ENCODE measurements at places on chromosomes 7 and 10.

DNA sequence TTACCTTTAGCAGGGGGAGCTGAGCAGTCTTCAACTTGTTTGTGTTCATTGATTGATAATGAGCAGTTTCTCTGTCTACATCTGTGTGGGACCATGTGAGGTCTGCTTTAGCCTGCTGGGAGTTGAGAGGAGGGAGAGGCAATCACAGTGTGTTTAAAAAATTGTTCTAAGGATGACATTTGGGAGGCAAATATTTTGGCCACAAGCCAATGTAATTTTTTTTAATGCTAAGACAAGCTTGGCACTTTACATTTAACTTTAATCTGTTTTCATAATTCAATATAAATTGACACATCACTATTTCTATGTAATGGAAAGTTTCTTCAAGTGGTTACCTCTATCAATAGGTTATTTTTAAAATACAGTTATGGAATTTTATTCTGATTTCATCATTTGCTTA, 55.9 kb upstream of the SEMA3A start:
- DNase-seq = no peak

DNA sequence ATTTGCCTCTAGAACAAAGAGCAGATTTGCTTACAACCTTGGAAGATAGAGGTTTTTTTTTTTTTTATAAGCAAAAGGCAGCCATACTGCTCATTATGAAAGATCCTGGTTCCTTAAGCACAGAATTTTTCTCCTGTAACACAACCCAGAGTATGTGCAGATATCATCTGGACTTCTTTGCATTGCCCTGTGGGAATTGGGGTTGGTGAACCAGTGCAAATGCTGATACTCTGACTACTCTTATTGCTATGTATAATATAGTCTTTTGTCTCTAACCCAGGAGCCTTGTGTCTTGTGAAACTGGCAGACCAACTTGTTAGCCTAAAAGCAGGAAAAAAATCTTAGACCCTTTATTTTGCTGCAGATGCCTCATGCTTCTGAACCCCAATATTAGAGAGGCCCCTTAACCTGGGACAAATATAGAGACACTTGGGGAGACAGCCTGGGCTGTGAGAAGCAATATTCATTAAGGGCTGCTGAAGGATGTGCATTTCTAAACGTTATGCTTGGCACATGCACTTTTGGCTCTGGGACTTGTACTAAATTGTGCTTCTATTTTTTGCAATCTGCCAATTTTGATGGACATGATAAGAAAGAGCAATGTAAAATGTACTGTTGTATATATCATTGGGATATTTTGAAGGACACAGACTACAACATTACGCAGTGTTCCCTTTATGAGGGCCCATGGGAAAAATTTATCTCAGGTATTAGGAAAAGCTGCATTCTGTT, 78.9 kb downstream of the ANLN start:
- DNase-seq = no peak

GRCh38 chr10:30893208-30893607, 138.5 kb downstream of the ZNF438 start:
- DNase-seq = no peak

DNA sequence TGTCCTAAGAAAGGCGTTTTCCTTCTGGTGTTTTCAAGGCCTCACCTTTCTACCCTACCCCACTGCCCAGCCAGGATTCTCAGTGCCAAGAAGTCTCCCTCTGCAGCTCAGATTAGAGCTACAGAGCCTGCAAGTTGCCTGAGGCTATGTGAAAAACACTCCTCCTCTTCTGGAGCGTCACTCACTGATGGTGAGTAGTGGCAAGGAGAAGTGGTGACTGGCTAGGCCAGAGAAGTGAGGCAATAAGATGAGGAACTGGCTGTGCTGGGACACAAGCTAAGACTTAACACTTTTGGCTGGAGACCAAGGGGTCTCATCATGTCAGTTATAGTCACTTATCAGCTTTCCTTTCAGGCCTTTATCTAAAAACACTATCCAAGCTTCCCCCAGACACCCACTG, 86.7 kb upstream of the PRKAR2B start:
- no peak for DNase-seq

- no peak for DNase-seq
Observed at GRCh38 chr7:112056409-112056808, 149.8 kb downstream of the DOCK4 start.

GRCh38 chr7:17988141-17988540, 39.5 kb downstream of the PRPS1L1 start:
- DNase-seq = no peak

GRCh38 chr7:31692451-31692850, 5.4 kb downstream of the PPP1R17 start:
- no peak for DNase-seq

GRCh38 chr7:117772421-117772820, 100.8 kb downstream of the CTTNBP2 start:
- no peak for DNase-seq

DNA sequence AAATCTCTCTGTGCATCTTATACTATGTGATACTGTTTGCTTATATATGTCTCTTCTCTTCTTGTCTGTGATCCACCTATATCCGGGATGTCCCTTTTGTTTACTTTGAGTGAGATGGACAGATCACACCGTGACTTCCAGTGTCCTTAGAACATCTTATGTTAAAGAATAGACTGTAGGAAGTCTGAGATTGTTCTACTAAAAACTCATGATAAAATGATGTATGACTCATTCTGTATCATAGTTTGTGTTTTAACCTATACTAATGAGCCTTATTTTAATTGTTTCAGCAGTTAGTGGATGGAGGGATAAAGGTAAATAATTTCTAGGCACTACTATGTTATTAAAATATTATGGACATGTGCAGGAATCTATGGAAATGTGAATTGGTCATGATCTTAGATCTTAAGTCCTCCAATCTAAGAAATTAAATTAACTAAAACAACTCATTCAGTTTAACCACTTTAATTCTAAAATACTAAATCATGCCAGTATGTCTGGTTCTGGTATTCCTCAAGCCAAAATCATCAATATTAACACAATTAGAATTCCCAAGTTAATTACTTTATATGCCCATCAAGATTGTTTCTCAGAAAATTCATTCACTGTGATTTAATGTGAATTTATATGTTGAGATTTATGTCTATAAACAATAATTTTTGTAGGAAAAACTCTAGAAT, 32.0 kb downstream of the ITGB8 start:
- no peak for DNase-seq

DNA sequence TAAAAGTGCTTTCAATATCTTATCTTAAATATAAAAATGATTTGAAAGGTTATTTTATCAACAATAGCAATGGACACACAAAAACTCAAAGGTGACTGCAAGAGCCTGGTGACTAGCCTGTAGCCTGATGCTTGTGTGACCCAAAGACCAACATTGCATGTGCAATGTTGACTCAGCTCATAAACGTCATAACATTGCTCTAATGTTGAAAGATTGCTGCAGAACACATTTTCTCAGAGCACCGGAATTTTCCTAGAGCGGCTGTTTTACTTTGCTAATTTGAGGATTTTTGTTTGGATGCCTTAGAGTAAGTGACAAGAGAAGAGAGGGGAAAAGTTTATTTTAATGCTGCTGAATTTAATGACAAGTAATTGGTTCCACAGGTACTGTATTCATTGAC, 107.1 kb downstream of the RAB18 start:
- no peak for DNase-seq

DNA sequence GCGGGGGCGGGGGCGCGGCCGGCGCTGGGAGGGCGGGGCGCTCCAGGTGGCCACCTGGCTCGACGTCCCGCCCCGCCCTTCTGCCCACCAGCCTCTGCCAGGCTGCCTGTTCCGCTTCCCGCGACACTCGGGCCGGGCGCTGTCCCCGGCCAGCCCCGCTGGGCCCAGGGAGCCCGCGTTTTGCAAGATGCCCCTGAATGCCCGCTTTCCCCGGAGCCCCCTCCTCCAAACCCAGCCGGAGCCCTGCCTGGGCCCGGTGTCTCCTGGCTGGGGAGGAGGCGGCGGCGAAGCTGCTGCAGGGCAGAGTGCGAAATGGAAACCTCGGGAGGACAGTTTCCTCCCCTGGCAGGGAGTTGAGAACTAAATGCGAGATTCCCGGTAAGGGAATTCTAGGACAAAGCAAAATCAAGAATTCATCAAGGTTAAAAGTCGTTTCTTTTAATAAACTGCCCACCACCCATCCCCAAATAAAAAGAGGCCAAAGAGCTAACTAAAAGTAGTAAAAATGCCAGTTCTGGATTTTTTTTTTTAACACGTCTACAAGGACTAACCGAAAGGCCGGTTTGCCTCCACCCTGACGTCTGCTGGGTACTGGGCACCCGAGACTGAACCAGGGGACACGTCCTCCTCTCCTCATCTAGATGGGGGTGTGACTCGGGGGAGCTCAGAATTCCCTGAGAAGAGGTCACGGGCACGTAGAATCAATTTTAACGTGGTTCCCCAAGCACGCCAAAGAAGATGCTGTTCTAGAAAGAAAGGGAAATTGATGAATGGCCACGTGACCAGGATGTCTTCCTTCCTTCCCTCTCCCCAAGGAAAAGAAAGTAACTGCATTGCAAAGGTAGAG, 200.4 kb upstream of the NFE2L3 start:
- no peak for DNase-seq

- no peak for DNase-seq
Observed at GRCh38 chr7:158880973-158881372, 24.6 kb downstream of the DYNC2I1 start.

DNA sequence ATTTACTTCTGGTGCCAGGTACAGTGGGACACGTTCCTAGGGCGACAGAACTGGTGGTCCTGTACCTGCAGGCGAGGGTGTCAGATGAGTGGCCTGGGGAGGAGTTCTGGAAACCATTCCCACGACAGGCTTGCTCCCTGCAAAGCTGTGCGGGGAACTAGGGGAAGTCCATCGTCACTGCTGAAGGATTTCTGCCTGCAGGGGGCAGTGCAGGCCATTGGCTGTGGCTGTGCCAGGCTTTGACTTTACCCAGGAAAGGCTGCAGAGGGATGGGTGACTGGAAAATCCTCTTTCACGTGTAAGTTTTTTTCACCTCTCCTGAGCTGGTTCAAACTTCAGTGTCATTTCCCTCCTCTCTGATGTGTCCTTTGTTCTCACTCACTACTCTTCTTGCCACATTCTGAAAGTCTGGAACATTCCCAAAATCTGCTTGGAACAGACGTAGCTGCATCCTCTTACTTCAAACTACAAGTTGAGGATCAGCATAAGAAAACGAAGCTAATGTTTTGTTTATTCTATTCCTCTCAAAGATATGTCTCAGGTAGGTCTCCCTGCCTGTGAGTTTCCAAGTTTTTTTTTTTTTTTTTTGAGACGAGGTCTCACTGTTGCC, 126.5 kb downstream of the SH2D4B start:
- no peak for DNase-seq

DNA sequence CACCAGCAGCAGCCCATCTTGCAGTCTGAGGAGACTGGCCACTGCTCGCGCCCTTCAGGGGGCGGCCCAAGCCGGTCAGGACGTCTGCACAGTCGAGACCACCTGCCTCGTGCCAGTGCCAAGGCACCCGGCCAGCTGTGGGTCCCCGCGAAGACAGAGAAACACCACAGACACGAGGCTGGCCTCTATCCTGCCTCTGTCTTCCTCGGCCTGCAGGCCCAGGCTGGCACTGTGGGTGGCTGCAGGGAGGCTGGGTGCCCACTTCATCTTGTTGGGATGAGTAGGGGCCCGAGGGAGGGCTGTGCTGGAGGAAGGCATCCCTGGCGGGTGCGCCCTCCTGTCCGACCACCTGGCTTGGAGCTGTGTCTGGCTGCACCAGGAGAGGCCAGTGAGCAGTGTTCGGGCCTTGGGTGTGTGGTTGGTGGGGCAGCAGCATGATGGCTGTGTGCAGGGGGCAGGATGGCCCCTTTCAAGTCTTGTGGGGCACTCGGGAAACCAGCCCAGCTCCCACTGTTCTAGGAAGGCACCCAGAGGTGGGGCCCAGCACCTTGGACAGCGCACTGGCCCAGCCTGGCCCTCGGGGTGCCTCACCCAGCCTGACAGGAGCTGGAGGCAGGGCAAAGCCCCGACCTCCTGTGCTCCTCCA, 7.3 kb downstream of the DPYSL4 start:
- DNase-seq = no peak

- no peak for DNase-seq
Observed at GRCh38 chr10:44249490-44249889, 135.4 kb downstream of the CXCL12 start.

GRCh38 chr10:93178226-93178625, 104.5 kb downstream of the CYP26A1 start:
- no peak for DNase-seq

Data from NCI-H1417 treated with DMSO at 0.1 percent for 48 hours (cell line).